ENCODE measurements at places on chromosomes 2 and 18. TPM values are rescaled to one million over a fixed set of nuclear protein-coding genes. Genes with fewer than 3 reads are reported as not detected.
A peak's percentile ranks its signal among the peaks of the same experiment; 100 is the strongest.

DNA sequence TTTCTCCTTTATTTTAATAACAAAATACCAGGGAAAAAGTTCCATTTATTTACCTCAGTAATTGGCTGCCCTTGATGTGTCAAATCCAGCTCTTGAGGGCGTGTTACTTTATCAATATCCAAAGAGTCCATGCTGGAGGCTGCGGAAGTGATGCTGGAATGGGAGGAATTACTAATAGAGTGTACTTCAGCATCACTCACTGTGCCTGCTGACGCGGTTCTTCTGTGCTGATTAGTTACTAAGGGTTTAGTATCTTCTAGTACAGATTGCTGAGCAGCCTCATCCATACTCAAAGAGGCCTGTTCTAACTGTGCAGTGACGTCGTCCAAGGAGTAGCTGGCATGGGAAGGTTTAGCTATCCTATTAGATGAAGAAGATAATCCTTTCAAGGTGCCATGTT is 45.6 kb downstream of the RAPH1 start:
- no peak for DNase-seq

Gene SPC25
- total RNA-seq, result 33.7 TPM

DNA sequence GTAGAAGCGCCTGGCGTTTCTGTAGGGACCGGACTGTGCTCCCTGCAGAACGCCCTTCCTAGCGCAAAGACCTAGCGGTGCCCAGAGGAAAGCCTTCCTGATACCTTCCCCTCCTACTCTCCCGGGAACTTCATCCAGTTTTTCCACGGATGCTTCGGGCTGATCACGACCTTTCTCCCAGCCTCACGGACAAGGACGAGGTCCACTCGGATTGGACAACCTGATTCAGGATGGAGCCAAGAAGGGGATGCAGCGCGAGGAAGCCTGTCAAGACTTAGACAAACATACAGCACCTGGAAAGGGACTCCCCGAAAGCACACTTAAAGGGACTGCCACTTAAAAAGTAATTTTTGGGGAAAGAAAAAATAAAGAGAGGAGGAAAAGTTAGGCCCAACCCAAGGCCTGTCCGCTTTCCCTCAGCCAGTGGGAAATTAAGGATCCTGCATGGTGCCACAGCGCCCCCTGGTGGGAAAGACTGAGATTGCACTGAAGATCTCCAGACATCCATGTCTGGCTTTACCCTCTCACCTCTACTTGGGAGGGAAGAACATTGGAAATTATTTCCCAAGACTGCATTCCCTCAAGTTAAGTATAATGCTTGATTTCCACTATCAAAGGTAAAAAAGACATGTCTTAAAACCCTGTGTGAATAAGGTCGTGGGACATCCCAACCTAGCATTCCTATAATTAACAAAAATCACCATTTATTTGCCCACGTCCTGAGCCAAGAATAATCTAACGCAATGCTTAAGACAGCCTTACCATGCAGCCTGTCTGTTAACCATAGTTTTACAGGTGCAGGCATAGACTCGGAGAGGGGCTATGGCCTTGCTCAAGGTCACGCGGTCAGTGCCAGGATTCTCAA is 13.4 kb upstream of the COPS8 start:
- DNase-seq, result peak; percentile 49

Gene CNDP1
- total RNA-seq, result not detected

GRCh38 chr2:23445450-23445868 is 60.5 kb downstream of the KLHL29 start:
- DNase-seq, result no peak

GRCh38 chr2:65366595-65367125 is 65.7 kb downstream of the SPRED2 start:
- no peak for DNase-seq

DNA sequence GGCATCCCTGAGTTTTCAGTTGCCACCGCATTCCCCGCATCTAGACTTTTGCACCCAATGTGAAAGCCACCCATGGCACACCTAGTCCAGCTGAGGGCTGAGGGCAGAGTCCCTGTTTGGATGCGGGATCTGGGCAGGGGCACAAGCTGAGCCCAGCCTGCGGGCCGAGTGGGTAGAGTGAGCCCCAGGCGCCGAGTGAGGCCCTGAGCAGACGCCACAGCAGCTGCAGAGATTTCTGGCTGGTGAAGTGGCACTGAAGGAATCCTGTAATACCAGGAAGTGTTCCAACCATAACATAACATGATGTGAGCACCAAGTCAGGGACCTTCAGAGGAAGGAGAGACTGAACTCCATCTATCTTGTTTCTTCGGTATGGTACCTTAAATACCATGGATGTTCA is 27.7 kb upstream of the FRZB start:
- DNase-seq, result no peak

DNA sequence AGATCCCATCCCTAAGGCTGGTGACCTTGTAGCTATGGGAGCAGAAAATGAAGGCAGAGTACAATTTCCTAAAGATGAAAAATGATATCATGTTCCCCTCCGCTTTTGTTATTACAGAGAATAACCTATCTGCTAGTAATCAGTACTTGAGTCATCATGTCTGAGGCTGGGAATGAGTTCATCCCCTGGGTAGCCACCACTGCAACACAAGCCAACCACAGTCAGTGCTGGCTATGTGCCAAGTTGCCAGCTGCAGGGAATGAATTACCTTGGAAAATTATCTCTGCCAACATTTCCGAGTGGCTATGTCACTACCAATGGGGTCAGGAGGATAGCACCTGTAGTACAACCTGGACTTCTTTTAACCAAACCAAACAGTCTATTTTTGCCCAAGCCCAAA is 1094.7 kb upstream of the DDX18 start:
- DNase-seq, result no peak

Gene OSBPL6
- total RNA-seq, result 3.7 TPM

Gene MPP4
- not detected for total RNA-seq

DNA sequence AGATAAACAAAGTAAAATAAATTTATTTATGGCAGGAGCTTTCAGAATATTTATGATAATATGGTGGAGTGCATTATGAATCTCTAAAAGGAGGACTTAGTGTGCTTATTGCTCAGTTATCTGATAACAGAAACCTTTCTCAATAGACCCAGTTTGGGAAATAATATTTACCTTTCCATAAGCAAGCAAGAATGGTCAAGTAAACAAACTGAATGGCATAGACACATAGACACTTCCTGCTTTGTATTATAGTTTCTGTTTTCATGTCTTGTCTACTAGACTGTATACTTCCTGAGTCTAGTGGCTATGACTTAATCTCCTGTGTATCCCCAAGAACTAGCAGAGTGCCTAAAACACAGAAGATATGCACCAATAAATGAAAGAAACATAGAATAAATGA is 87.8 kb downstream of the UPP2 start:
- DNase-seq, result no peak

DNA sequence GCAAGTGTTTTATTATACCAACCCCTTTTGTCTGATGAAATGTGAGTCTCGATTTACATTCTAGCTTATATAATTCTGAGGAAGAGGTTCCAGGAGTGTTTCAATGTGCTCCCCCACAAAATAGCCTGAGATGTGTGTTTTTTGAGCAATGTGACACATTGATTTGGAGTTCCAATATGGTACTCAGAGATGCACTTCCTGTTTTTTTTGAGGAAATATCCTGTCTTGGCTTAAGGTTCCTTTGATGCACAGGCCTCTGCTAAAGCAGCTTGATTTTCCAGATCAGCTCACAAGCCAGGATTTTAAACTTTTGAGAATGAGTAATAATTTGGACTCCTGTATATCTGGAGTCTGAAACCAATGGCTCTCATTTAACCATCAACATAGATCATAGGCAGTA is 221.4 kb downstream of the ACTR3 start:
- no peak for DNase-seq

Gene SLC23A3
- 1.1 TPM for total RNA-seq

Gene CNTNAP5
- total RNA-seq, result not detected

Gene VWA3B
- not detected for total RNA-seq

DNA sequence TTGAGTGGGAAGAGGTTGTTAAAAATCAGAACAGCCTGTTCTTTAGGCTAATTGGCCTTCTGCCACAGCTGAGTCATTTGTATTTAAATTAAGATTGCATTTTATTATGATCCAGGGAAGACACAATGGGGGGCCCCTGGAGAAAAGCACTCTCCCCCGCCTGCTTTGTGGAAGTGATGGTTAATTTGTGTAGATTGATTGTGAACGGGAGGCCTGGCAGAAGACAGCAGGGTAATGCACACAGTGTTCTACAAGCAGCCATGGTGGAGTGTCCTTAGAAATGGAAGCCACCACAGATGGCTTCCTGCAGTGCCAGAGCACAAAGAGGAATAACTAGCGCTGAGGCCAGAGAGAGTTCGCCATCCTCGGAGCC is 19.6 kb downstream of the RAMP1 start:
- DNase-seq, result no peak

All from activated naive CD8-positive, alpha-beta T cell treated with anti-CD3 and anti-CD28 coated beads for 36 hours (primary cell).